ENCODE measurements at places on chromosomes 11 and 22.
A peak's percentile ranks its signal among the peaks of the same experiment; 100 is the strongest.

DNA sequence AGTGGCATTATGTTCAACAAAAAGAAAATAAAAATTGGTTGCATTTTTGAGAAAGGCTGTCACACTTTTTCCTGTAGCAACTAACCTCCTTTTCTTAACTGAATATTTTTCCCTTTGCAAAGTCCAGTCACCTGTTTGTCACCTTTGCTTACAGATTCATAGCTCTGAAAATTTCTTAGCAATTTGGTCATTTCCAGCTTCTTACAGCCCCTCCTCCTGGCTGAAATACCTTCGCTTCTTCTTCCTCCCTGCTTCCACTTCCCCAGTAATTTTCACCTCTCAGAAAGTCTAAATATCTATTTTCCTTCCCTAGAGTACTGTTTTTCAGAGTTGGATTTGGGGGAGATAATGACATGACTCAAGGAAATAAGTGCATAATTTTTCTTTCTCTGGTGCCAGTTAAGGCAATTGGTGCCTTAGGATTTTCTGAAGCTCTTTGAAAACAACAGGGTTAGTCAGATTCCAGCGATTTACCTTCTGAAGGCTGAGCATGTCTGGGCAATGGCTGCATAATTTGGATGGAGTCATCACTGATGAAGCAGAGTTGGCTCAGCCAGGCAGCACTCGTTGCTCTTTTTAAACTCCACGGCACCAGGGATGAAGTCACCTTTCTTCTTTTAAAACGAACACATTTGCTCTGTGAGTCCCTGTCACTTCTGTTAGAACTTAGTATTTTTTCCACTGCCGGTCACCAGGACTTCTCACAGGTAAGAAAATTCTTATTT lies 62.1 kb upstream of the AMOTL1 start:
- no peak for DNase-seq

GRCh38 chr22:38214302-38215056 lies 12.7 kb downstream of the MAFF start:
- no peak for DNase-seq

DNA sequence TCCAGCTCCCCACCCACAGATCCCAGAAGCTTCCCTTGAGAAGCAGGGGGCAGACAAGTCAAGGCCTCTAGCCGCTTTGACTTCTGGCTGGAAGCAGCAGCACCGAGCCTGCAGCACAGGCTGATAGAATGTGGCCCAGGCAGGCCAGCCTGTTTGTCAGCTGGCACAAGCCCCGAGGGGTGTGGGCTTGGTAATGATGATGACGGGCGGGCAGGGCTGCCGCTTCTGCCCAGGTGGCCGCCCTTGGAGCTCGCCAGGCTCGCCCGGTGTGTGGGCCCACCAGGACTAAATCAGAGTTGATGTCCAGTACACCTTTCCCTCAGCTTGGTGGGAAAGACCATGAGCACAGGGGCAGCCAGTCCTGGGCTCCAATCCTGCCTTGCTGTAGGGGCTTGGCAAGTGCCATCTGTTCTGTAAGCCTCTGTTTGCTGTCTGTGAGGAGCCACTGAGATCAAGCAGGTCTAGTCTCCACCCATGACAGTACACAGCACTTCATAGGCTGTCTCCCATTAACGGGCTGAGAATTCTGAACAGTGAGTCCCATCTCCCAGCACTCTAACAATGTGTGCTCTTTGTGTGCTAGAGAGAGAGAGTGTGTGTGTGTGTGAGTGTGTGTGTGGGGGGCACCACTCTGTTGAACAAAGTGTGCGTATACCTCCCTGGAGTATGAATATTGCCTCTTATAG lies 26.8 kb downstream of the MICAL2 start:
- DNase-seq = no peak

DNA sequence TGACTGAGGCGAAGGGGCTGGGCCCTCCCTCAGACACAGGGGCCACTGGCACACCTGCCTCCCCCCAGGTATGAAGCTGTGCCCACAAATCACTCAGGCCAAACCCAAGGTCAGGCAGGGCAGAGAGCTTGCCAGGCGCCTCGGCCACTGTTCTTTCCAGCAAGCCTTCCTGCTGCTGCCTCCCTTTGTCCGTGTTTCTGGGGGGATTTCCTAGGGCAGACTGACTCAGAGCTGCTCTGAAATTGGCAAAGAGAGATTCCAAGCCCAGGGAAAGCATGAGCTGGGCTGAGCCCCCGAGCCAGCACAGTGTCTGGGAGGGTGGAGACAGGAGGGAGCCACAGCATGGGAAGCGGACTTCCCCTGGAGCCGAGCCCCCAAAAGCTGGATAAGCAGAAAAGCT lies 33.2 kb downstream of the PPP2R1B start:
- DNase-seq = no peak

GRCh38 chr11:122204206-122204605 lies 88.2 kb upstream of the BLID start:
- DNase-seq = no peak

- no peak for DNase-seq
Measured at GRCh38 chr11:16982809-16983208, 31.4 kb downstream of the PLEKHA7 start.

DNA sequence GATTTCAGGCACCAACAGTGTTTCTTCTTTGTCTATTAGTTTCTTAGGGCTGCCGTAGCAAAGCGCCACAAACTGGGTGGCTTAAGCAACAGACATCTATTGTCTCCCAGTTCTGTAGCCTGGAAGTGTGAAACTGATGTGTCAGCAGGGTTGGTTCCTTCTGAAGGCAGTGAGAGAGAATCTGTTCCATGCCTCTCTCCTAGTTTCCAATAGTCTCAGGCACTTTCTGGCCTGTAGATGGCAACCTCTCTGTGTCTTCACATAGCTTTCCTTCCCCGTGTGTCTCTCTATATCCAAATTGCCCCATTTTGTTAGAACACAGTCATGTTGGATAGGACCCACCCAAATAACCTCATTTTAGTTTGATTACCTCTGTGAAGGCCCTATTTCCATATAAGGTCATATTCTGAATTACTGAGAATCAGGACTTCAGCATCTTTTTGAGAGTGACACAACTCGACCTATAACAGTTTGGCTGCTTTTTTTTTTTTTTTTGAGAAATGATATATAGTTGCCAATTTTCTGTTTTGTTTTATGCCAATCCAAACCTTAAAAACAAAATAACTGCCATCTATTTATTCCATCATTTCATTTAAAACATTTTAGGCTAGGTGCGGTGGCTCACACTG lies 108.2 kb downstream of the SLC36A4 start:
- DNase-seq = no peak

DNA sequence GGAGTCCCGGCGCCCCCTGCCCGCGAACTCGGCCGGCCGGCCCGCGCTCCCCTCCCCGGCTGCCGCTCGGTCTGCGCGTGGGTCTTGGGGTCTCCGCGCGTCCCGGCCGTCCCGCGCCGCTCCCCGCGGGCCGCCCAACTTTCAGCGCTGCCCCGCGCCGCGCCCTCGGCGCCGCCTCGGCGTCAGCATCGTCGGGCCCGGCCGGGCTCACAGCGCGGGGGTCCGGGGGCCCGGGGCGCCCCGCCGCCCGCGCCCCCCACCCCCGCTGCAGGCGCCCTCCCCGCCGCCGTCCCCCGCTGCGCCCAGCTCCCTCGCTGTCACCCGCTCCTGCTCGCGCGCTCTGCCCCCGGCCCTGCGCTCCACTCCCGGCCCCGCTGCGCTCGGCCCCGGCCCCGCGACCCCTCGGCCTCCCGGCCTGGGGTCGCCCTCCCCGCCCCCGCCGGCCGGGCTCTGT lies at the start of gene KCNJ4:
Gene KCNJ4 (minus strand): TSS at position 124 of the 454 bp plus-strand sequence. CDS start 27,067 bp downstream, outside the sequence.
- no peak for DNase-seq

DNA sequence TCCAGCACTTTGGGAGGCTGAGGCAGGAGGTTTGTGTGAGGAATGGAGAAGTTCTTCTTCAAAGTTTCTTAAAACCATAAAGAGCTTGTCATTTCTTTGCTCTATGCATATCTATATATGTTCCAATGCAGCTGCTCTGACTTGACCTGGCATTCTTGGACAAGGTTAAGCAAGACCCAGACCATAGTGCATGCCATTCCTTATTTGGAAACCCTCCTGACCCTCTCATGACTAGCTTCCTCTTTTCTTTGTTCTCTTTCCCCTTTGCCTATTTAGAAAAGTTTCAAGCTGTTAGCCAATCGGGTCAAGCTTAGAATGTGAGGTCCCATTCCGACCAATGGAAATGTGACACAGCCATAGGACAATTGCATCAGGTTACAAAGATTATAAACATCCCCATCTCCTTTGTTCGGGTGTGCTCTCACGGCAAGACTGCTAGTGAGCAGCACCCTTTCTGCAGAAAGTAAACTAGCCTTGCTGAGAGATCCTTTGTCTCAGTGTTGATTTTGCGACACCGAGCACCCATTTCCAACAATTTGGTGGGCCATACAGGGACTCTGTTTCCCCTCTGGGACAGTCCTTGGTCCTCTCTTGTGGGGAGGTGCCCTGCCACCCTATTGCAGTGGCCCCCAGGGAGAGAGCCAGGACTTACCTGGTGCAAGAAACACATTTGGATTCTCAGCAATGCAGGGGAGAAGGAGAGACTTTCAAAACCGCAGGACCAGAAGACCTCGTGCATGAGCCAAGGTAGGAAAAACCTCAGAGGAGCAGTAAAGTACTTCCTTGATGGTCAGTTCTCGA lies 39.9 kb upstream of the ANO1 start:
- no peak for DNase-seq

DNA sequence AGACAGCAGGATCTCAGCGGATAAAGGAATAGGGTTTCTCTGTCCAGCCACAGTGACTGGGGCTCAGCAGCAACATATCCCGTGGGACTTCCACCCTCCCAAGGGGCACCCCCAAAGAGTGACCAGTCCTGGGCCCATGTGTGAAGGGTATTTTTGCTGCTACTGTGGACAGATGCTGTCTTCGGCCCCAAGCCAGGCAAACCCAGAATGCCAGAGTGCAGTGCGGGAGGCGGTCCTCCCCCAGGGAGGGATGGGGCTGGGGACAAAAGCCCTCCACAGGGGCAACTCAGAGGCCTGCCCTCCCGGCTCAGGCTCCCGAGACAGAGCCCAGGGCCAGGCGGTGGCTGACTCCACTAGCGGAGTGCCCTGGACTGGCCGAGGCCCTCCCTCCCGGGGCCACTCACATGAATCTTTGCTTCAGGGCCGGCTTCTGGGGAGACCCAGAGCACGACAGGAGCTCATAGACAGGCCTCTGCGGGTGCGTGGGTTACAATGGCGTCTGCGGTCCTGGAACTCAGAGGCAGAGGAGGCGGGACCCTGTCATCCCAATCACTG lies 34.7 kb upstream of the WNT7B start:
- no peak for DNase-seq

DNA sequence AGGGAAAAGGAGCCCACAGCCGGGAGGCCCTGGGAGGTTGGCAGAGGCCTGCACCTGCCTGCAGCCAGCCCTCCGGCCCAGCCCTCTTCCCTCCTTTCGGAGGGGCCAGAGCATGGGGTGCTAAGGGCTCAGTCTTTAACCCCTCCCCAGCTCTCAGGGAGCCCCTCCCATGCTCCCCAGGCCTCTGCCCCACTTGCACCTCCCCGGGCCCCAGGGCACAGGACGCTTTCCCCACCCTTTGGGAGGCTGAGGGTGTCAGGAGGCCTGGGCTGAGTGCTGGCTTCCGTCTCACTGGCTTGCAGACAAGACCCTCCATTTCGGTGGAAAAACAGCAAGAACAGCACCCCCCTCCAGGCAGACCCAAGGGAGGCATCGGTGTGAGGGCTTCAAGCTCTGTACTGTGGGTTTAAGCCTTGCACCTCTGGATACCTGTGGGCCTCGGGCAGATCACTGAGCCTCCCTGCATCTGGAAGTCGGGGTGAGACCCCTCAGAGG lies 7.3 kb downstream of the ASCL2 start:
- DNase-seq = no peak

DNA sequence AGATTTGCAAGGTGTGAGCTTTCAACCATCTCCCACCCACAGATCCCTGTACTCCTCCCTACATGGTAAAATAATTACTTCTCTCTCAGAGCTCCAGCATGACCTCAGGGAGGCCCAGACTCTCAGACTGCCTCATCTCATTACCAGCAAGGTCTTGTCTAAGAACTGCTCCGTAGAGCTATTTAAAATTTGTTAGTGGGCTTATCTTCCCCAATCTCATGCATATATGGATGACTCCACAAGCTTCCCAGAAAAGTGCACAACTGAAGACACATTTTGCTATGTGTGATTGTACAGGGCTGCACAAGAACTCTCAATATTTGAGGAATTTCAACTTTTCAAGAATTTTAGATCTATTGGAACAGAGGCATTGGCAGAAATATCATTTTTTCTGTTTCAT lies 230.3 kb downstream of the CSNK2A3 start:
- DNase-seq = no peak

DNA sequence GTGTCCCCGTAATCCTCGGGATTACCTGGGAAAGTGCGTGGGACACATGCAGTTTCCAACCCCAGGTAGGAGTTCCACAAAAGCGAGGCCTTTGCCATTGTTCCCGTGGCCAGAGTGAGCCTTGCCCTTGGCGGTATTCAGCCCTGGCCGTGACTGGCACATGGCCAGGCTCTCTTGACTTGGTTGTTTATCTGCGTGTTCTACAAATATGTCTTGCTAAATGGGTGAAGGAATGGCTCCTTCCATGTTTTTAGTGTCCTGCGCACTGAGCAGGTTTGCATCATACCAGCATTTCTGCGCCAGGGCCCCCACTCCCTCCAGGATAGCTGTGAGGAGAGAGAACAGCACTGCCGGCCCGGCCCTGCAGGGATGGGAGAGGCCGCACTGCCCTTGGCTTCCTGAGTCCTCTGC lies 20.0 kb downstream of the POLR3H start:
- no peak for DNase-seq

- peak; percentile 74 for DNase-seq
Measured at GRCh38 chr11:88480223-88480622, 142.7 kb upstream of the CTSC start.

GRCh38 chr11:65103476-65103875 lies 7.5 kb downstream of the VPS51 start:
- no peak for DNase-seq

GRCh38 chr11:8354622-8355415 lies 91.1 kb upstream of the LMO1 start:
- DNase-seq = peak; percentile 65

DNA sequence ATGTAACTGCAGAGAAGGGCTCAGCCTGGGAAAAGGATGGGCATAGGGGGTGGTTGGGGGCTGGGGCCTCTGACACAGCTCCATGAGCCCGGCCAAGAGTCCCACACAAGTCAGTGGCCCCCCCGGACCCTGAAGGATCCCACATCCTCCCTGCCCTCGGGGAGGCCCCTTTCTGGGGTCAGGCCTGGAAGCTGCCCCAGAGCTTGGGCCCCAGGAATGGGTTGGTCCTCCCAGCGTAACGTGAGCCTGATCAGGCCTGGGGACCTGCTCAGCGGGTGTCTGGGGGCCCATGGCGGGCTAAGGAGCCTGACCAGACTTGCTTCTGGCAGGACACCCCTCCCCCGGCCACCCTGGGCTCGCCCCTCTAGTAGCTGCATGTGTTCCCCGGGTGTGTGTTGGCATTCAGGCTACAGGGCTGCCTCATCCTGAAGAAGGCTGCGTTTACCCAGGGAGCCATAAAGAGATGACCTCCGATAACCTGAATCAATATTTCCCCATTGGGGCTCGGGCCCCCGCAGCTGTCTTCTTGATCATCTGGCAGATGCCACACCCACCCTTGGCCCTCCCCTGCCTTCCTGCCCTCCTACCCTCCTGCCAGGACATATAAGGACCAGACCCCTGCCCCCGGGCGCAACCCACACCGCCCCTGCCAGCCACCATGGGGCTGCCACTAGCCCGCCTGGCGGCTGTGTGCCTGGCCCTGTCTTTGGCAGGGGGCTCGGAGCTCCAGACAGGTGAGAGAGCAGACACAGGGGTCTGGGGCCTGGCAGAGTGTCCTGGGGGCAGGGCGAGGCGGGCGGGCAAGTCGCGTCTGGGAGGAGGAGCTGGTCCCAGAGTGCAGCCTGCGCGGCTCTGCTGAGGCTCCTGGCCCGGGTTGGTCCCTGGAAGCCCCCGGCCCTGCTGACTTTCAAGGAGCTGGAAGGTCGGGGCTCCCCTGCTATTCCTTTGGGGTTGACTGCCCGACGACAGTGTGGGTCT lies at the start of gene MUC2:
Gene MUC2 (plus strand): TSS at position 631 of the 978 bp plus-strand sequence.
- DNase-seq = no peak

Data from left kidney (tissue), 8 donors.